ENCODE measurements at places on chromosomes 7 and 10.

DNA sequence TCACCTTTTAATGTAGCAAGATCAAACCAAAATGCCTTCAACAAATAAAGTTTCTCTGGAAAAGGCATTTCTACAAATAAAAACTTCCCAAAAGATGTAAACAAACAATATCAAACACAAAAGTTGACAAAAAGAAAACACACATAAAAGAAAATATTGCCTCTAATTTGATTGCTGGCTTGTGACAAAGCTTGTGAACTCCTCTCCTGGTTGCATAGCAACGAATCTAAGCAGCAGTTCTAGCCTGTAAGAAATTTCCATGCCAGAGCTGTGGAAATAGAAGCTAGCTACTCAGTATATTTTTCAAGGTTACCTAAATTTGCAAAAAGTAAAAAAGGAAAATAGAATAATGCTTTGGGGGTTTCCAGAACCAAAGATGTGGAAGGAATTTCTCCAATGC lies 173.9 kb upstream of the CDK1 start:
- no peak for DNase-seq

DNA sequence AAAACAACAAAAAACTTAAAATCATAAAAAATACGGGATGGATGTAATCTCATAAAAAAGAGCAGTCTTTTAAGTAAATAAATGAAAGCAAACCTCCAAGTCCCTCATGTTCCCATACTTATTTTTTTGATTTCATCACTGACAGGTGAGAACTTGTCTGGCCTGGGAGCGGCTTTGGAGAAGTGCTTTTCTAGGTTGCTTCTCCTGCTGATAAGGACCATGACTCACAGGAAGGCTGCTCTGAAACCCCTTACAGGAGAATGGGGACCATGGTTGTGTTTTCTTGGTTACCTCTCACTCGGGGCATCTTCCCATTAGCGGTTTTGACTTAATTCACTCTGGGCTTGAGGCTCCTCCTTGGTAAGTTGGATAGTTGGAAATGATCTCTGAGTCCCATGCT lies 237.4 kb downstream of the CAMK1D start:
- DNase-seq: no peak

DNA sequence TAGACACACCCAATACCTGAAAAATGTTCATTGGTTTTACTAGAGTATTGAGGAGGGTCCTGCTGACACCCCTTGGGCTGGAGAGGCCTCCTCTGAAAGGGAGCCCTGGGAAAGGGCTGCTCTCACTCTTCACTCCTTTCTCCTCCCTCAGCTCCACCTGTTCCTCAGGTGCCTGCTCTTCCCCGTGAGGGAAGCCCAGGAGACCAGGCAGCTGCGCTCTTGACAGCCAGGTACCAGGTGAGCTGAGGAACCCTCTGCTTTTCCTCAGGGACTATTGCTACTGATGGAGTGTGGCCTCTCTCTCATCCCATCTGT lies 3.3 kb downstream of the ZNF655 start:
- no peak for DNase-seq

DNA sequence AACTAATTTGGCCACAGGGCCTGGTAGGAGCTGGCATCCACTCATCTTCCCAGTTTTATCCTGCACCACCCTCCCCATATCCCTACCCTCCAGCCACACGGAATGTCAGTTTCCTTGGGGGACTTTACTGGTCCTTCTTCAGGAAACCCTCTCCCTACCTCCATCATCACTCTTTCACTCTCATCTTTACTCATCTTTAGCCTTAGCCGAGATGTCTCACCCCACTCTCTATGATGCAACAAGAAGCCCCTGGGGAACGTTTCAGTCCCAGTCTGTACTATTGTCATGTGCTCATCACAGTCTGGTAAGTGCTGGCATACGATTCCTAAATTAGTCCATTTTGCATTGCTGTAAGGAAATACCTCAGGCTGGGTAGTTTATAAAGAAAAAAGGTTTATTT lies 34.9 kb upstream of the TMEM248 start:
- DNase-seq: peak; percentile 13

DNA sequence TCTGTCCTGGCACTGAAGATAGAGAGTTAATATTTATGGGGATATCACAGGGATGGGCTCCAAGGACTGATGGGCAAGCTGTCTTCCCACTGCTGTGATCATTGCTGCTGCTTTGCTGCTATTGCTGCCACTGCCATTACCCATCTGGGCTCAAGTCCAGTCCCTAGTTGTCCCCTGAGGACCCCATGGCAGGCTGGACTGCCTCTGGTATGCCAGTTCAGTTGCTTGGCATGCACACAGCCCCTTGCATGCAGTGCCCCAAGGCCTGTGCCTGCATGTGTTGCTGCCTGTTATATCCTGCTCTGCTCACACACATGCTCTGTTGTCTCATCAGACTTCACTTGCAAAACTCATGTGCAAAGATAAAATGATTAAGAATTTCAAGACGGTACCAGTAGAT lies 109.5 kb downstream of the ADRA2A start:
- no peak for DNase-seq

DNA sequence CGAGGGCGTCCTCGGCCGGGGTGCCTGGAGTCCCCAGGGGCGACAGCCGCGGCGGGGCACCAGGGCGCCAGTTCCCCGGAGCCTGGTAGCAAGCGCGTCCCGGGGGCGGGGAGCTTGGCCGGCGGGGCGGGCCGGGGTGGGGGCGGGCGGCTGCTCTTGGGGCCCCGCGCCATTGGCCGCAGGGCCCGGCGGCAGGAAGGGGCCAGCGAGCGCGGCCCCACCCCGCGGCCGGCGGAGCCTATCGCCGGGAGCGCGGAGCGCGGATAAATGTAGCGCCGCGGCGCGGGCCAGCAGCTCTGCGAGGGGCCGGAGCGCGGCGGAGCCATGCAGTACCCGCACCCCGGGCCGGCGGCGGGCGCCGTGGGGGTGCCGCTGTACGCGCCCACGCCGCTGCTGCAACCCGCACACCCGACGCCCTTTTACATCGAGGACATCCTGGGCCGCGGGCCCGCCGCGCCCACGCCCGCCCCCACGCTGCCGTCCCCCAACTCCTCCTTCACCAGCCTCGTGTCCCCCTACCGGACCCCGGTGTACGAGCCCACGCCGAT lies at the start of gene HHEX:
Gene HHEX (plus strand): TSS at position 293 of the 548 bp plus-strand sequence. CDS start 32 bp downstream, at position 325.
- peak; percentile 23 for DNase-seq

- DNase-seq: no peak
Observed at GRCh38 chr10:122499491-122499941, 38.2 kb downstream of the HTRA1 start.

DNA sequence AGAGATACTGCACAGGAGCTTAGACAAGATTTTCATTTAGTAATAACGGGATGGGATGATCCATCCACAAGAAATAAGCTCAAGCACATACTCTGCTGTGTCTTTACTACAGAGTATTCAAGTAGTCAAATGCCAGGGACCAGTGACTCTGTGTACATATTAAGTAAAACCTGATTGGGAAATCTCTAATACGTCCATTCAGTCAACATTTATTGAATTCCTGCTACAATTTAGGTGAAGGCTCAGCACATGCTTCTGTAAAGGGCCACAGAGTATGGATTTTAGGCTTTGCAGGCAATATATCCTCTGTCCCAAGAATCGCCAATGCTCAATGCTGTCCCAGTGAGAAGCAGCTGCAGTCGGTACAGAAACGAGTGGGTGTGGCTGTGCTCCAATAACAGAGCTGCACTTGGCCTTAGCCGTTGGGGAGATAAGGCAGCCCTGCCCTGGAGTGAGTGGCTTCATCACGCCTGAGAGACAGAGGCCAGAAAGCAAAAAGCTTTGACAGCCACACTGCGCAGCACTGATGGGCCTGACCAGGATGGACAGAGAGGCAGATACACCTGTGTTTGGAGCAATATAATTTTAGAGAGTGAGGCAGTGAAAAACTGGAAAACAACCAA lies 186.8 kb downstream of the PARD3 start:
- DNase-seq: no peak

- DNase-seq: no peak
Observed at GRCh38 chr10:555682-556350, 133.7 kb downstream of the DIP2C start.

DNA sequence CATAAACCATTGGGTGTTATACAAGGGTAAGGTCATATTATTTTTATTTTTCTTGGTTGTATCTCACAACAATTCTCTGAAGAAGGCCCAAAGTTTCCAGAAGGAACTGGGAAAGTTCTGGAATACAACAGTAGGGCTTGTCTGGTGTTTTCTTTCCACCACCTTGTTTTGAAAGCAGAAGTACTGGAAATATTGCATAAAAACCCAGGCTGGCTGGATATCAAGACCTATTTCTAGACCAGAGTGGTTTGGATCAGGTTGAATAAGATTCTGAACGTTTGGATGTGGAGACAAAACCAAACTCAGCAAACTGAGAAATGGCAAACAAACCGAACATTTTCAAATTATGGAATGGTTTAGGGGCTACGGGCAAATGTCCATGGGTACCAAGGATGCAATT lies 182.6 kb upstream of the FZD8 start:
- DNase-seq: no peak

DNA sequence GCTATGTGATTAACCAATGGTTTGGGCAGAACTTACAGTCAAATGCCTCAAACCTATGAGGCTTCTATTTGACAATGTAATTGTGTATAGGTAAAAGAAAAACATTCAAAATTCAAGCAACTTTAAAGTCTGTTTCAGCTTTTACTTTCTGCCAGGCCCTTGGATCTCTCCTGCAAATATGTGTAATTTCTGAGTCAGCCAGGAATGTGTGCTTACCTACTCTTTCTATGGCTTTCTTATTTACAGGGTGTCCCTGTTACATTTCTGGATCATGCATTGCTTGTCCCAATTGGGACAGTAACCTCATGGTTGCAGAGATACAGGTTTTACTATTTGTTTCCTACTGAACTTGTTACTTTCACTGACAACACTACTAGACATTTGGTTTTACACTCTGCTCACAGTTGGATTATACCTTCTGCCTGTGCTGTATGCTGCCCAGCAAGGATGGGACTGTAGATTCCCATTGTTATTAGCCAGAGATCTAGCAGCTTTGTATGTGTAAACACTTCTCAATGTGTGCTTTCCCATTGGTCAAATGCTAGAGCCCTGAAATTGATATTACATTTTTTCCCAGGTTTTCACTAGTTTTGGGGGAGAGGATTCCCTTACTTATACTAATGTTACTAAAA lies 355.3 kb downstream of the ARL4A start:
- no peak for DNase-seq

DNA sequence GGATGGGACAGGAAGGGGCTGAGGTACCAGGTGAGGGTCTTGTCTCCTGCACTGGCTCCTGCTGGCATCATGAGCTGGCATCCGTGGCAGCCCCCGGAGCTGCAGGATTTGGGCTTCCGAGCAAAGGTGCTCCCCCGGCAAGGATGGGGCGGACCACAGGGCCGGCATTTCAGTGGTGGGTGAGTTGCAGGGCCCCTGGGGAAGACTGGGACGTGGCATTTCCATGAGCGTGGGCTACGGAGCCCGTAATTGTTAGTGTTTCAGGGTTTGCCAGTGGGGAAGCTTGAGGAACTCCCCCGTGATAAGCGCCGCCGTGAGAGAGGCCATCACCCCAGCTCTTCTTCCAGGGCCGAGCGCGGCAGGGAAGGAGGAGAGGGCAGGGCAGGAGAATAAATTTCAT lies 235.6 kb downstream of the MGMT start:
- no peak for DNase-seq

GRCh38 chr7:54349229-54349628 lies 192.9 kb upstream of the VSTM2A start:
- DNase-seq: no peak

- no peak for DNase-seq
Observed at GRCh38 chr7:125126376-125126775, 196.8 kb upstream of the POT1 start.

- DNase-seq: no peak
Observed at GRCh38 chr7:74289659-74290552, 699 bp downstream of the CLIP2 start.

DNA sequence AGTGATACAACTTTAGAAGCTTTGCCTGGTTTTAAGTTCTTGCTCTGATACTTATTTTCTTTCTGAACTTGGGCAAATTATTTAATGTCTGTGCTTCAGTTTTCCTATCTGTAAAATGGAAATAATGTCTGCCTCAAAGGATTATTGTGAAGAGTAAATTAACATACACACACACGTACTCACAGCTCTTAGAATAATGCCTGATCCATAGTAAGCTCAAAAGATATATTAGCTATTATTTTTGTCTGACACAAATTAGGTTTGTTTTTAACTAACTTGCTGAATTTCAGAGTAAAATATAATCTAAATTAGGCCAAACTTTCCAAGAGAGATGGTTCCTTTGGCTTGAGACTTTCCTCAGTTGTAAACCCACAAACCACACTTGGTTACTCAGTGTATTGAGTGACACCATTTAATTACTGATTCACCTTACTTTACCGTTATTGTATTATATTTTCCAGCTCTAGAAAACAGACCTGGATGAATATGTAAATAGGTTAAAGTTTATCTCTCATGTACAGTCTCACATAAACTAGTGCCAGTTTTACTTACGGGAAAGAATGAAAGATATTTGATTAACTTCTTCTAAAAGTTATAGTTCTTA lies 50.4 kb downstream of the VTI1A start:
- DNase-seq: no peak

DNA sequence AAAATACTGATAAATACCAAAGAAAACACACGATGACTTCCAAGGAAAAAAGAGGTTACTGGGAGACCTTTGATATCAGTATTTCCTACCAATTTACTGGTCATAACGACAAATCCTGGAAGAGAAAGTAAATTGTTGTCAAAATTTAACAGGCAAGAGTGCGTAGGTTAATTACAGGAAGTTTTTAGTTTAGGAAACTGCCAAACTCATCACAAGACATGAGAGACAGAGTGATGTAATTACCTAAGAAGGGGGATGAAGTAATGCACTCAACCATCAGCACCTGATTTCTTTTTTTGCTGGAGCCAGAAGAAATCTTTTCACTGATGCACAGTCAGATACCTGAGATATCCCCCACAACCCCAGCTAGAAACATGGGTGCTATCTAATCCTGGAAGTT lies 16.8 kb downstream of the MACC1 start:
- no peak for DNase-seq

DNA sequence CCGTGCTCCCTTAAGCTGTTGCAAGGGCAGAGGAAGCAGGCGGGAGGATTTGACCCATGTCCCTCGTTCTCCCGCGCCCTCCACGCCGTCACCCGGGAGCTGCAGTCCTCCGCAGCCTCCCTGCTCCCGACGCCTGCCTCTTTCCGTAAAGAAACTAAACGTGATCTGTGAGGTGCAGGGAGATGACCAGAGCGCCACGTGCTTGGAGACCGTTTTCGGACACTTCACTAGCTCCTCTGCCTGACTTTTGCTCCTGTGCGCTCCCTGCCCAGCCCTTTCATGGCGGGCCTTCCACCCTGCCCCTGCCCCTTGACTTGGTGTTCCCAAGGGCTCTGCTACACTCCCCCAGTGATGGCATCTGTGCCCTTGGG lies 171.2 kb downstream of the LSM5 start:
- no peak for DNase-seq

All from activated CD4-positive, alpha-beta T cell treated with anti-CD3 and anti-CD28 coated beads for 48 hours (primary cell).